A172 (cell line): ENCODE measurements at places on chromosomes 13 and 19. TPM values are rescaled to one million over a fixed set of nuclear protein-coding genes. Genes with fewer than 3 reads are reported as not detected.

GRCh38 chr13:55516610-55517009 lies 1624.1 kb upstream of the PRR20A start:
- DNase-seq: no peak

GRCh38 chr13:47005756-47006414 lies 109.0 kb upstream of the HTR2A start:
- DNase-seq: no peak

DNA sequence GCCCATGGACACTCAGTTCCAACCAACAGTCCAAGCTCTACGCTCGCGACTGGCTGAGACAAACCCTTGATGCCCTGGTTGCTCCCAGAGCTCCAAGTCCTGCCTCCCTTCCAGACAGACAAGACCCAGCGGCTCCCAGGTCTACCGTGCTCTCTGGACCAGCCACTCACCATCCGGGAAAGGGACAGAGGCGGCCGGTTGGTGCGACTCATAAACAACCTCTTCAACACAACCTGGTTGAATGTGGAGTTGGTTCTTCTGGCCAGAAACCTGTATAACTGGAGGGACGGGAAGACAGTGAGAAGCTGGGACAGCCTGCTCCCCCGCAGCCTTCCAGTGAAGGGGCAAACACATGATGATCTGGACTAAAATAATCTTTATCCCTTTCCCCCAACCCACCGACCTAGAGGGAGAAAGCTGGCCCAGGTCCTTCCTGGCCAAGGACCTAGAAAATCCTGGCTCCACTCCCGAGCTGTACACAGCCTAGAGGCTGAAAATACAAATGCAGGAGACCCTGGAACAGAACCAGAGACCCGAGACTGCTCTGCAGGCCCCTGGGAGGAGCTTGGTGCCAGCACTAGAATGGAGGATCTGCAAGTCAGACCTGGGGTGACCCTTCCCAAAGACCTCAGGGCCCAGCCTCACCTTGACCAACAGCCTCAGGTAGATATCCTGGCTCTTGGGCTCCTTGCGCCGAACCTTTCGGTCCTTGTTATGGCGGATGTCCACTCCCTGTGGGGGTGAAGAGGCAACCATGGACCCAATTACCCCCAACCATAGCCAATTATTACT lies 1.6 kb downstream of the RPL18 start:
- no peak for DNase-seq

- DNase-seq: no peak
Measured at GRCh38 chr19:46384396-46384795, 29.0 kb downstream of the CCDC8 start.

GRCh38 chr13:36475468-36475867 lies 43.2 kb downstream of the CCNA1 start:
- no peak for DNase-seq

GRCh38 chr13:91904597-91904996 lies 506.2 kb downstream of the GPC5 start:
- peak; percentile 2 for DNase-seq

DNA sequence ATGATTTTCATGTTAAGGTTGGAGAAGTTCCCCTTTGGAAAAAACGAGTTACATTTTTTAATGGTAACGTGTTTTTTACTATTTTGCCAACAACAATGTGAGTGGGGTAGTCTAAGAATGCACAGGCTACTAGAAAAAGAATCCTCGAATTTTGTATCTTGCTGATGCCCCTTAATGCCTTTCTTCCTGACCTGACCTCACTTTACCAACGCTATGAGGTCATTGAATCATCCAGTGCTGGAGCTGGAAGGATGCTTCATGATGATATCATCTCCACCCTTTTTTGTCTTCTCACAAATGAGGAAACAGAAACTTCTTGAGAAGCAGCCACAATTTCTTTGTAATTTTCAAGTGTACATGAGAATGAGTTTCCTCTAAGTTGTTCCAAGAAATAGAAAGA lies 8.2 kb upstream of the UBL3 start:
- DNase-seq: no peak

DNA sequence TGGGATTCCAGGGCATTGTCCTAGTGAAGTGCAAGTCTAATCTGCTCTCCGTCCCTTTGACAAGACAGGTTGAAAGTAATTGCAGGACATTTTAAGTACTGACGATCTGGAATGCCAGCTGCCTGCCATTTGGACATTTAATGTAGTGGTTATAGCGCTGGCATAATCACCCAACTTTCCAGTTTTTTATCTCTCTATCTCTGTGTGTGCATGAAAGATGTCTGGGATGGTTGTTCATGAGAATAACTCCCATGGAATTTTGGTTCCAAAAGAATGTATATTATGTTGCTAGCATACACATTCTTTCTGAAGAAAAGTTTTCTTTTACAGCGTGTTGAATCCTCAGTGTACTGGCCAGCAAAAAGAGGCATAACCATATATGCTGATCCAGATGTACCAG lies 53.6 kb downstream of the TDRD12 start:
- DNase-seq: no peak

- no peak for DNase-seq
Measured at GRCh38 chr13:26838821-26839220, 78.2 kb upstream of the GPR12 start.

- peak; percentile 54 for DNase-seq
Measured at GRCh38 chr13:79775830-79776229, 294.9 kb downstream of the NDFIP2 start.

DNA sequence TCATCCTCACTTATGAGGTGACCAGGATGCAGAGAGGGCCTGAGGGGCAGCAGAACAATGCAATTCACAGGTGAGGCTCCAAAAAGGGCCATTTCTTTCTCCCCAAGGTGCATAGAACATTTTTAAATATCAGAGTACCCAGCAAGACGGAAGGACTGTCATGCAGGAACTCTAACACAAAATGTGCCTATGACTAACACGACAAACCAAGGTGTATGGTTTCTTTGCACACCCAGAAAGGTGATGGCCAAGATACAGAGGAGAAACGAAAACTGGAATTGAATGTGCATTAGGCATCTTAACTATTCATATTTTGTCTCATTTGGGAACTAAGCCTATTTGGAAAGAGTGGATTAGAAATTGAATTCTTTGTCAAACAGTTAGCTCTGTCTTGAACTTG lies 29.9 kb downstream of the SHISA2 start:
- DNase-seq: no peak

- peak; percentile 65 for DNase-seq
Measured at GRCh38 chr19:36032251-36033104, at the start of gene CLIP3. Gene CLIP3 (minus strand): TSS chr19:36032873. CDS start chr19:36032357, 516 bp downstream.

- DNase-seq: no peak
Measured at GRCh38 chr13:75418186-75418843, 63.7 kb downstream of the TBC1D4 start.

- DNase-seq: peak; percentile 63
Measured at GRCh38 chr13:49495783-49496762, at the start of gene PHF11. Gene PHF11 (plus strand): TSS chr13:49495953. CDS start chr13:49496002, 49 bp downstream.

DNA sequence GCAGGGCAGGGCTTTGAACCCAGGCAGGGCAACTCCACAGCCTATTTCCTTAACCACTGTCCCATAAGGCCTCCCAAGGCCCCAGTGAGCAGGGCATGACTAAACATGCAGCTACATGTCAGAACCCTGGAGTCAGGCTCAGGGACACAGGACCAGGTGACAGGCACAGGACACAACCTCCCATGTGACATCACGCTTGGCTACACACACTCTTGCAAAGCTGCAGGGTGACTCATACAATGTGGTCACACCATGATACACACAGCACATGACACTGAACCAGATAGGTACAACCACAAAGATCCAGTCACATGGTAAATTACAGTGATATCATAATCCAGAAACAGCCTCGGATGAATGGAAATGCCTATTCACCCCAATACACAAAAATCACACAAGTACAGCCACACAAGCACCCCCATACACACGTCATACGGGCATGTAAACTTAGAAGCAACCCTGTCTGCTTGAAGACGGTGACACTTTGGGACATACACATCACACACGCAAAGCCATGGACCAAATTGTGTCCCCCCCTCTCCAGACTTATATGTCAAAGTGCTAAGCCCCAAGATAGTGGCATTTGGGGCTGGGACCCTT lies 14.5 kb downstream of the KLK4 start:
- peak; percentile 81 for DNase-seq

- DNase-seq: no peak
Measured at GRCh38 chr13:44726214-44726613, 150.1 kb upstream of the TSC22D1 start.

- no peak for DNase-seq
Measured at GRCh38 chr19:15974856-15975255, 26.0 kb downstream of the OR10H4 start.

DNA sequence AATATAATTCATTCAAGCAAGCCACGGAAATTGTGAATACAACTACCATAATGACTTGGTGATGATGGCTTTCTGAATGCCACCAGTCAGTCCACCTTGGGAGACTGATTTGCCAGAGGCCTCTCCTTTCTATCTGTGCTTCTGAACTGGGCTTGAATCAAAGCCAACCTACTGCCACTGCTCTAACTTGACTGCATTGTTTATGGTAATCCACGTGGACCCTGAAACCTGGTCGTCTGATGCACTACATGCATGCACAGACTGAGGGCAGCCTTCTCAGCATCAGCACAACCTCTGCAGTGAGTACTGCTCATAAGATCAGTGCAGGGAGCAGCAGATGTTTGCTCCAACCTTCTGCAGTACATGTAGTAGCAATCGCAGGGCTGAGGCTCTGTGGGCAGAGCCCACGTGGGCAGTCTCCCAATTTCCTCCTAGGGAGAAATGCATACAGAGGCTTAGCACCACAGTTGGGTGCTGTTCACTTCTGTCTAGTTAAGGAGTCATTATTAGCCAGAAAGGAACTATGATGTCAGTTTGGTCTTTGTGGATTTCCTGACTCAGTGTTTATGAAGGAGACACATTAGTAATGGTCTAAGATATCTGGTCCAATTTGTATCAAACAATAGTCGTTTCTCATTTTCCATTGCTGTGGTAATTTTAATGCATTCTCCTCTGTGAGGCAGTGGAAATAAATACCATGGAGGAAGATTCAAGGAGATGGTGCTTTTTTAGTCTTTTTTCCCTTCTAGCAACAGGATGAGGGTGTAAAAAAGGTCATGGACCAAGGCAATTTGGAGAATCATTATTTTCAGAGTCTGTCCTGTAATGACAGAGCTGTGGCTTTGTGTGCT lies 82.5 kb downstream of the AKAP11 start:
- peak; percentile 45 for DNase-seq

DNA sequence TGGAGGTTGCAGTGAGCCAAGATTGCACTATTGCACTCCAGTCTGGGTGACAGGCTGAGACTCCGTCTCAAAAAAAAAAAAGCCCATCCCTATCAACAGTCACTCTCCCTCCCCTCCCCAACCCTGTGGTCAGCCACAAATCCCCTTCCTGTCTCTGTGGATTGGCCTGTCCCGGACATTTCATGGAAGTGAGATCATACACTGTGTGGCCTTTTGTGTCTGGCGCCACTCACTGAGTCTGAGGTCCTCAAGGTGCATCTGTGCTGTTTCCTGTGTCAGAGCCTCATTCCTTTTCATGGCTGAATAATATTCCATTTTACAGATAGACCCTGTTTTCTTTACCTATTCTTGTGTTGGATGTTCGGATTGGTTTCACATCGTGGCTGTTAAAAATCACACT lies 149.5 kb downstream of the PTPRS start:
- DNase-seq: peak; percentile 86

DNA sequence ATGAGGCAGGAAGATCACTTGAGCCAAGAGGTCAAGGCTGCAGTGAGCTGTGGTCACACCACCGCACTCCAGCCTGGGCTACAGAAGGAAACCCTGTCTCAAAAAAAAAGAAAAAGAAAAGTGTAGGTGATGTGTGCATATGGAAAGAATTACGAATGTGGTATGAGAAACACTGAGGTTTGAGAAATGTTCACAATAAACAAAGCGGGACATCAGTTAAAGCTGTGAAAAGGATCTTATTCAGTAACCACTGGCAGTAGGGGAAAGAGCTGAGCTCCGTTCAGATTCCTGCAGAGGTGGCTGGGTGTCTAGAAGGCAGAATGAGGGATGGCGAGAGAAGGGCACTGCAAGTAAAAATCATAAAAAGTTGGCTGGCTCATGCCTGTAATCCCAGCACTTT lies 4.1 kb upstream of the IGSF23 start:
- DNase-seq: no peak

DNA sequence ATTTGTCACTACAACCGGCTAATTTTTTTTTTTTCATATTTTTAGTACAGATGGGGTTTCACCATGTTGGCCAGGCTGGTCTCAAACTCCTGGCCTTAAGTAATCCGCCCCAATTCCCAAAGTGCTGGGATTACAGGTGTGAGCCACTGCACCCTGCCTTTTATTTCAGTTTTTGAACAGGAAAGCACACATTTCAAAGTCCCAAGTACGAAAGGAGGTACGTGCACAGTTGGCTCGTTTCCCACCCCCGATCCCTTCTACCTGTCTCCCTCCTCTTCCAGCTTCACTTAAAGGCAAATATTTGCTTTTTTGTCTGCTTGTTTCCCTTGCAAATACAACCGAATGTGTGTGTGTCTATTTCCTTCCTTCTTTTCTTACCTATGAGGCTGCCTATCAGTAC lies 30.5 kb downstream of the ZIC5 start:
- no peak for DNase-seq

GRCh38 chr13:75357576-75358289 lies 124.2 kb downstream of the TBC1D4 start:
- DNase-seq: peak; percentile 67

GRCh38 chr19:39553082-39553652 lies 13.2 kb upstream of the EID2 start:
- DNase-seq: no peak

GRCh38 chr19:30651066-30651465 lies 278.9 kb downstream of the ZNF536 start:
- DNase-seq: no peak

DNA sequence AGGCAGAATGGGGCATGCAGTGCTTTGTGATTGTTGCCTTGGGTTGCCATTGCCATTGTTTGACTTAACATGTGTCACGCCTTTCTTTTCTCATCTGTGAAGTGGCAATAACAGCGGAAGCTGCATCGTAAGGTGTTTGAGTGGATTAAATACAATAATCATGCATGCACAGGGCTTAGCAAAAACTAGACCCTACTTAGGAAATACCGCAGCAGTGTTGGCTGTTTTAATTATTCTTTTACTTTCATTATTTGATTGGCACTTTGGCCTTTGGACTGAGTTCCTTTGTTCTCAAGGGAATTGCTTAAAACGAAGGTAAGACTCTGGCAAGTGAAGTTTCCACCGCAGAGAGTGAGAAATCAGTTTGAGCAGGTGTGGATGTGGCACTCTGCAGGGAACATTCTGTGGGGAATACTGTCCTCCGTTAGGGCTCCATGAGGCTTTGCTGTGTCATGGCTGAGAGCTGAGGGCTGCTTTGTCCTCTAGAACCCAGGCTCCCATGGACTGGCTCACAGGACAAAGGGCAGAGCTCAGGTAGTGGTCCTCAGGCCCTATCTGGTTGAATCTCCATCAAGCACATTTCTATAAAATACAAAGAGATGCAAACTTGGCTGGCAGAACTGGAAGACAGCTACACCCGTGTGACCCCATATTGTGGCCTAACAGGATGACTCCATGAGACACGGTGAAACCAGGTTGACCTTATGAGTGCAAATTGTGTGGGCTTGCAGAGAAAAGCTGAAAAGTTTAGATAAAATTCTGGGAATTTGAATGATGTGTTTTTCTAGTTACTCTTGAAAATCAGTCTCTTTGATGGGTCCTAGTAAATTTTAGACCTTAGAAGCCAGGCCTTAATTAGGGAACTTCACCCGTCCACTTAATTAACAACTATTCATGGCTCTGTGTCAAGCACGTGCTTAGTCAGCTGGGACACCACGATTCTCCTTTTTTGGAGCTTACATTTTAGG lies 407.2 kb downstream of the KCNRG start:
- DNase-seq: no peak

Gene GNG7
- 0.38 and 1.1 TPM in 2 replicates for total RNA-seq

Gene EFNA2
- total RNA-seq: 9.1 and 9.9 TPM in 2 replicates

Gene ITGBL1
- total RNA-seq: 38.7 and 55.3 TPM in 2 replicates

Gene KIR2DL3
- not detected in 2 replicates for total RNA-seq

Gene NCCRP1
- total RNA-seq: not detected in 2 replicates

Gene GJB6
- total RNA-seq: not detected in 2 replicates

Gene LPAR6
- total RNA-seq: 6.0 and 6.5 TPM in 2 replicates

Gene SPRED3
- total RNA-seq: 2.4 and 2.8 TPM in 2 replicates

Gene SLC17A7
- 0.12 TPM in 1 of 2 replicates, not detected in the other for total RNA-seq
